ENCODE measurements at places on chromosomes 7 and 10.

DNA sequence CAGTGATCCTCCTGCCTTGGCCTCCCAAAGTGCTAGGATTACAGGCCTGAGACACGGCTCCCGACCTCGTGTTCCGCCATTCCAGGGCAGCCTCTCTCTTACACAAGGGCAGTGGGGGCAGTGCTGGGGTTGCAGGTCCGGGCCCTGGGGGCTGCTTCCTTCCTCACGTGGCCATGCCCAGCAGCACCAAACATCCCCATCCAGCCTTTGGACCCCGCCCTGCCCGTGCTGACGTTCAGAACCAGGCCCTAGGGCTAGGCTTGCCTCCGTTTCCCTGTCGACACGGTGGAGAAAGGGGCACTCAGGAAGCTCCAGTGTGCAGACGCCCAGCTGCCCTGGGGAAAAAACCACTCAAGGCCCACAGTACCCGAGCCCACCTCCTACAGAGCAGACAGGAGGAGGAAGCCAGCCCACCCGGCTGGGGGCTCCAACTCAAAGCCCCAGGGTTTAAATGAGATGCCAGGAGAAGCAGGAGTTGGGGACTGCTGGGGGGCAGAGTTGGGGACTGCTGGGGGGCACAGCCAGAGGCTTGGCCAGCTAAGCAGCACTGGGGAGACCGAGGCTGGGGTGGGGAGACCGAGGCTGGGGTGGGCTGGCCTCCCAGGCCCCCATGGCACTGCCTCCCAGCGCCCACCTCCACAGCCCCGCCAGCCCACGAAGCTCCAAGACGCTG is 35.9 kb downstream of the ADAP1 start:
- peaks cover 18% of the 10 kb centered on the region for H3K4me1 ChIP-seq
- peaks cover 4% of the 10 kb centered on the region for H3K36me3 ChIP-seq
- H3K27ac ChIP-seq = no peak overlapping the region
- H3K4me3 ChIP-seq = no peak overlapping the region

DNA sequence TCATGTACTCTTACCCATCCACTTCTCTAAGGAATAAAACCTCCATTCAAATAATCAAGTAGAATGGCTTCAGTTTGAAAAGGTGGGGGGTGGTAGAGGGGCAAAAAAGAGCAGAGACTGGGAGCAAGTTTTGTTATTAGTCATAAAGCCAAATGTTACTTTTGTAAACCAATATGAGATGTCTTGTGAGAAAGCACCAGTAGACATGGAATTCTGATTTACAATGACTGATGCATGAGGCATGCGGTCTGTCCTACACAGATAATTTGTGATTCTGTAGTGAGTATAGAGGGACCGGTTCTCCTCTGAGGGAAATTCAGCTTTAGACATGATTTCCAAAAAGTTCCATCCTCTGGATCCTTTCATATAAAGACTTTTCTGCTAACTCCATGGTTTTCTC is 12.9 kb upstream of the ABCA13 start:
- no peak for DNase-seq
- H3K27ac ChIP-seq = no peak overlapping the region
- H3K4me1 ChIP-seq = no peaks in the 10 kb centered on the region
- H3K36me3 ChIP-seq = no peaks in the 10 kb centered on the region
- H3K4me3 ChIP-seq = no peak overlapping the region
- H3K27me3 ChIP-seq = no peaks in the 10 kb centered on the region

DNA sequence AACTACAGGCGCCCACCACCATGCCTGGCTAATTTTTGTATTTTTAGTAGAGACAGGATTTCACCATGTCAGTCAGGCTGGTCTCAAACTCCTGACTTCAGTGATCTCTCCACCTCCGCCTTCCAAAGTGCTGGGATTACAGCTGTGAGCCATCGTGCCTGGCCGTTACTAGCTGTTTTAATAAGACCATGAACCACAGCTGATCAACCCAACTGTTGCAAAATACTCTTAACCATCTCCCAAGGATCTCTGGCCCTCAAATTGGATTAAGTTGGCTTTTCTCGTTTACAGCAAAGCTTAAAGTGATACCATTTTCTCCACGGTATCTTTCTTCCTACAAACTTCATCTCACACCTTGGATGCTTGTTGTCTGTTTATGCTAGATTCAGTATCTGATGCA is 18.3 kb downstream of the ZFAND2A start:
- no peaks in the 10 kb centered on the region for H3K36me3 ChIP-seq
- DNase-seq = no peak
- no peak overlapping the region for H3K27ac ChIP-seq
- no peaks in the 10 kb centered on the region for H3K27me3 ChIP-seq

DNA sequence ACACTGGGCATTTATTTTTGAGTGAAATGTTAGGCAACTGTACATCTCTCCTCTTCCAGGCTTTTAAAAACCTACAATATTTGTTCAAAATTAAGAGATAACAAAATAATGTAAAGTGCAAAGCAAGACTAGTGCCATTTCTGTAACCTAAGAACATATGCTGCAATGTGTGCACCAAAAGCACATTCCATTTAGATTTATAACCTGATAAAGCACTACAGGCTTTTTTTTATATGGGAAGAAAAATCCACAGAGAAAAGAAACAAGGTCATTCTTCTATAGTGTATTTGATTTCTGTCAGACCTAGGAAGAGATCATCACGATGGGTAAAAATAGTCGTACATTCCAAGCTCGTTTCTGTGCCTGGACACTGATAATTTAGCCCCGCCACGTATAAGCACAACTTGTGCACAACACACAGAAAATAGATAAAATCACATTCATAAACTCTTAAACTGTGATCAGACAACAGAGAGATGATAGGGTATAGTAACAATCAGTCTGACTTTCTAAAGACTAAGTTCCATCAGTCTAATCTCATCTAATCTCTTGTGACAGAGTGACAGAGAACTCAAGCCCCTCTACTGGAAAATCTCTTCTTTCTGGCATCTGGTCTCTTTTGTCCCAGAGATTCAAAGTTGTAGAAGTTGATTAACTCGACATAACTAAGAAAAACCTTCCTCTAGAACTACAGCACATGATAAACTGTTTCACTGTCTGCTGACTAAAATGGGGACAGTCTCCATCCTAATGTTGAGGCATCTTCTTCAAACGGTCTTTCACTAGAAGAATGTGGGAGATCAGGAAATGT is 6.7 kb downstream of the LAMB1 start:
- peak overlapping the region; percentile 28 for H3K27ac ChIP-seq
- no peak overlapping the region for H3K4me3 ChIP-seq

GRCh38 chr10:74177140-74177677 is 26.2 kb downstream of the ADK start:
- H3K4me1 ChIP-seq = peaks cover 22% of the 10 kb centered on the region
- H3K27ac ChIP-seq = peak overlapping the region; percentile 89
- H3K27me3 ChIP-seq = no peaks in the 10 kb centered on the region
- DNase-seq = peak; percentile 64
- H3K36me3 ChIP-seq = no peaks in the 10 kb centered on the region

GRCh38 chr10:11793762-11794479 is 29.2 kb upstream of the PROSER2 start:
- H3K4me1 ChIP-seq = no peaks in the 10 kb centered on the region
- DNase-seq = no peak
- H3K36me3 ChIP-seq = no peaks in the 10 kb centered on the region
- H3K27ac ChIP-seq = no peak overlapping the region
- H3K27me3 ChIP-seq = no peaks in the 10 kb centered on the region

- no peak overlapping the region for H3K27ac ChIP-seq
- H3K36me3 ChIP-seq = no peaks in the 10 kb centered on the region
- no peak overlapping the region for H3K4me3 ChIP-seq
- no peaks in the 10 kb centered on the region for H3K27me3 ChIP-seq
- DNase-seq = no peak
Measured at GRCh38 chr10:99304862-99305229, 24.3 kb upstream of the CNNM1 start.

DNA sequence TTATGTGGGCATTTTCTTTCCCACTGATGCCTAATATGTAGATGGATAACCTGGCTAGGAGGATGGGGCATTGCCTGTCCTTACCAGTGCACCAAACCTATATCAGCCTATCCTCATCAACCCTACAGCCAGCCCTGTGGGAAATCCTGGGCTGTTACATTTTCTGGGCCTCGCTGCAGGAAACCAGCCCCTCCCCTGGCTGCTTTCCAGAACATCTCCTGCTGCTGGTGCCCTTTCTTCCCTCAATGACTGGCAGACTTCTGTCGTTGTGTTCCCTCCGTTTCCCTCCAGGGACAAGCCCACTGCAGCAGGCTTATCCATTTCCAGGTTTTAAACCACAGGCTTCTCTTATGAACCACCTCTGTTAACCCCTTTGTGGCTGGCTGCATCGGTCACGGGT is 486.1 kb upstream of the COBL start:
- H3K4me1 ChIP-seq = no peaks in the 10 kb centered on the region
- no peak overlapping the region for H3K27ac ChIP-seq
- no peaks in the 10 kb centered on the region for H3K36me3 ChIP-seq
- no peaks in the 10 kb centered on the region for H3K27me3 ChIP-seq
- no peak for DNase-seq

GRCh38 chr7:103299660-103300059 is 2.4 kb downstream of the PMPCB start:
- no peaks in the 10 kb centered on the region for H3K27me3 ChIP-seq
- no peak overlapping the region for H3K27ac ChIP-seq
- no peak for DNase-seq
- peaks cover 19% of the 10 kb centered on the region for H3K4me1 ChIP-seq
- H3K4me3 ChIP-seq = no peak overlapping the region
- H3K36me3 ChIP-seq = peaks cover 59% of the 10 kb centered on the region

GRCh38 chr10:28914701-28915100 is 237.4 kb downstream of the BAMBI start:
- H3K4me3 ChIP-seq = no peak overlapping the region
- no peak overlapping the region for H3K27ac ChIP-seq
- no peaks in the 10 kb centered on the region for H3K4me1 ChIP-seq
- no peaks in the 10 kb centered on the region for H3K36me3 ChIP-seq
- DNase-seq = no peak

DNA sequence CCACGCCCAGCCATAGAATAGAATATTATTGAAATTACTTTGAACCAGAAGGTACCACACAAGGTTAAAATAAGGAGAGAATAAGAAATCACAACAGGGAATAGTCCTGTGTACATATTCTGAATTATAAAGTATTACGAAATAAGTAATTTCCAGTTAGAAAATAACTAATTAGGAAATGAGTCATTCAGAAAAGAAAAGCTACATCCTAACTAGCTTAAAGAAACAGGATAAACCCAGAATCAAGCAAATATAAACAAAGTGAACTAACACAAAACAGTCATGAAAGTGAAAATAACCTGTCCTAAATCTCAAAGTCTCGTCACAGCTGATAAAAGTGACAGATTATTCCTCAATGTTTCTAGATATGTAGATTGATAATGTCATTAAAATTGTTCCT is 74.8 kb upstream of the NEBL start:
- DNase-seq = no peak
- no peaks in the 10 kb centered on the region for H3K4me1 ChIP-seq
- no peak overlapping the region for H3K27ac ChIP-seq
- H3K36me3 ChIP-seq = no peaks in the 10 kb centered on the region
- no peak overlapping the region for H3K4me3 ChIP-seq

- H3K27ac ChIP-seq = no peak overlapping the region
- H3K4me3 ChIP-seq = no peak overlapping the region
- DNase-seq = no peak
- H3K36me3 ChIP-seq = no peaks in the 10 kb centered on the region
Measured at GRCh38 chr7:142784716-142785115, 13.9 kb downstream of the PRSS2 start.

DNA sequence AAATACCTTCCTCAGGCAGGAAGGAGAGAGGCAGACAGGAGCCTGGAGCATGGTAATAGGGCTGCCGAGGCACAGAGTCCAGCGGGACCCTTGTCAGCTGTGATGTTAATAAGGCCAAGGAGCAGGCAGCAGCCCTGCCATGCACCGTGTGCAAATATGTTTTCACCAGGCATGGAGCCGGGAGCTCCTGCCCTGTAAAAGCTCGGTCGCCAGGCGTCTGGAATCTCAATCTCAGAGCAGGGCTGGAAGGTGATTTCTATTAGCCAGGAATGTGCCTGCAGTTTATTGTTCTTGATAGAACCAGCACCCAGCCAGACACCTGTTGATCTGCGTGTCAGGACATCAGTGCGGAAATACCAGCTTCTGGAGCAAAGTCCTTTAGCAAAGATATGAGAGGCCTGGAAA is 469.8 kb downstream of the GLRX3 start:
- H3K4me3 ChIP-seq = no peak overlapping the region
- DNase-seq = no peak
- H3K36me3 ChIP-seq = no peaks in the 10 kb centered on the region

- no peak for DNase-seq
- no peaks in the 10 kb centered on the region for H3K4me1 ChIP-seq
- no peak overlapping the region for H3K27ac ChIP-seq
Measured at GRCh38 chr10:60189861-60190475, 199.7 kb downstream of the ANK3 start.

Measured in lower lobe of right lung (tissue), 2 donors.